WTC11 (cell line): ENCODE measurements at places on chromosomes 16 and 17.

DNA sequence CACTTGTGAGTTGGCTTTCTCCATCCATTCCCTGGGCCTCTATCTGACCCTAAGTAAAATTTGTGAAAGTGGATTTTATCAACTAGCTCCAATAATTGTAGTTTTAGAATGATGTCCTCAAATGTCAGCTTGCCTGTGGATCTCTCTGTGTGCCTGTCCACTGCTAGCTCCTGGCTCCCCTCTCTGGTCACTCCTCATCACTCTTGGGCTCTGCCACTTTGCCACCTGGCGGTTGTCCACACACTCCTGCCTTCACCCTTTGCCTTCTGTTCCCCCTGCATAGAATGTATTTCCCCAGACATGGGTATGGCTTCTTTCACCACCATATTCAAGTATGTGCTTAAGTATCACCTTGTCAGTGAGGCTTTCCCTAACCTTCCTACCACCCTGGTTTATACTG lies 19.8 kb downstream of the ANKFN1 start:
- no peak for DNase-seq

- DNase-seq: peak; percentile 4
These were observed 7.8 kb downstream of the GAA start for GRCh38 chr17:80109066-80109660.

- DNase-seq: no peak
These were observed 43.1 kb downstream of the IRF8 start for GRCh38 chr16:85941863-85942644.

- DNase-seq: peak; percentile 54
These were observed at the start of gene DOC2B for GRCh38 chr17:181245-182049. DOC2B (minus strand) TSS chr17:181650; CDS start chr17:181479, 171 bp downstream.

- no peak for DNase-seq
These were observed 62.4 kb downstream of the STX8 start for GRCh38 chr17:9513266-9513665.

DNA sequence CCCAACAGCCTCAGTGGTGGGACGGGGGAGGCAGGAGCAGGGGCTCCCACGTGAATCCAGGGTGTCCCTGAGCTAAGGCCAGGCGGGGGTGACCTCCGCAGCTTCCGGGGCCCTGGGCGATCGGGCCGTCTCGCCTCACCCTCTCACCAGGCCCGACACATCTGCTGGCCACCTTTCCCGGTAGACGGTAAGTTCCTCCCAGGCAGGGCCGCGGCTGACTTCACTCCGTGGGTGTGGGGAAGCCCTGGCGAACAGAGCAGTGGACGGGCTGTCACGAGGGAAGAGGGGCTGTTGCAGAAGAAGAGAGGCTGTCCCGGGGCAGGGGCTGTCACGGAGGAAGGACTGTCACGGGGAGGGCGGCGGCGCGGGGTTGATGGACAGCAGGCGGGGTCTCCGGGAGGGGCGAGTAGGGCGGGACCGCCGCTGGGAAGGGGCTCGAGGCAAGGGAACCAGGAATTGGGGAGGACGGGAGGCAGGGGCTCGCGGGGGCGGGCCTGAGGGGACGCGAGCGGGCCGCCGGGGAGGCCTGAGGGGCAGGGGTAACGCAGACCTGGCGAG lies 498 bp downstream of the PKMYT1 start:
- DNase-seq: peak; percentile 63

- DNase-seq: no peak
These were observed 41.3 kb downstream of the GINS3 start for GRCh38 chr16:58433569-58433951.

DNA sequence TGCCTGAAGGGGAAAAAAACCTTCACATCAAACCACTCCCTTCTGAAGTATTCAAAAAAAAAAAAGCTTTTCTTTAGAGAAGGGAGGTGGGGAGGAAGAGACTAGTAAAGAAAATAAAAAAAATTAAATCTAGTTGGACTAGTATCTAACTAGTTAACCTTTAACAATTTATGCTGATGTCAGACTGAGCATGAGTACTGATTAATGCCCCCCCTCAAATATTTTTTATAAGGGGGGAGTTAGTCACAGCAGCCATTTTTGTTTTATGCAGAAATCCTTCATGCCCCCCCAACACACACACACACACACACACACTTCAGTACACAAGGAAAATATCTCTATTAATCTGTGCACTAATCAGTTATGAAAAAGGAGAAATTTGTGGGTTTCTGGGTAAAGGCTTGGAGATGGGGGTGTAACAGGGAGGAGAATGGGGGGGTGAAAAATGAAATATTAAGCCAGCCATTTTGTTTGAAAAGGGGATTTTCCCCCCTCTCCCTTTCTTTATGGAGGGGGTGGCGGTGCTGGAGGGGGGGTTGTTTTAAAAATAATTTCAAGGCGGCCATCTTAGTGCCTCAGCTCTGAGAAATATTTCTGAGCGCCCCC lies 4.7 kb upstream of the CHD3 start:
- DNase-seq: no peak

DNA sequence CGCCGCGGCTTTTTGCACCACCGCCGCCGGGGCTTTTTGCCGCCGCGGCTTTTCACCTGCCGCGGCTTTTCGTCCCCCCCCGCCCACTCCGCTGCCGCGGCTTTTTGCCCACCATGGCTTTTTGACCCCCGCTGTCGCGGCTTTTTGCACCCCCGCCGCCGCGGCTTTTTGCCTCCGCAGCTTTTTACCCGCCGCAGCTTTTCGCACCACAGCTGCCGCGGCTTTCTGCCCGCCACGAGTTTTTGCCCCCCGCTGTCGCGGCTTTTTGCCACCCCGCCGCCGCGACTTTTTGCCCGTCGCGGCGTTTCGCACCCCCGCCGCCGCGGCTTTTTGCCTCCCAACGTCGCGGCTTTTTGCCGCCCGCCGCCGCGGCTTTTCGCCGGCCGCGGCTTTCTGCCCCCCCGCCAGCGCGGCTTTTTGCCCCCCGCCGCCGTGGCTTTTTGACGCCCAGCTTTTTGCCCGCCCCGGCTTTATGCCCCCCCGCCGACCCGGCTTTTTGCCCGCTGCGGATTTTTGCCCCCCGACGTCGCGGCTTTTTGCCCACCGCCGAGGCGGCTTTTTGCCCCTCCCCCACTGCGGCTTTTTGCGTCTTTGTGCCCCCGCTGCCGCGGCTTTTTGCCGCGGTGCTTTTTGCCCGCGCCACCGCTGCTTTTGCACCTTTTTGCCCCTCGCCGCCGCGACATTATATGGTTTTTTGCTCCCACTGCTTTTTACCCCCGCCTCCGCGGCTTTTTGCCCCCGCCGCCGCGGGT lies 1343.6 kb downstream of the TP53TG3F start:
- no peak for DNase-seq

DNA sequence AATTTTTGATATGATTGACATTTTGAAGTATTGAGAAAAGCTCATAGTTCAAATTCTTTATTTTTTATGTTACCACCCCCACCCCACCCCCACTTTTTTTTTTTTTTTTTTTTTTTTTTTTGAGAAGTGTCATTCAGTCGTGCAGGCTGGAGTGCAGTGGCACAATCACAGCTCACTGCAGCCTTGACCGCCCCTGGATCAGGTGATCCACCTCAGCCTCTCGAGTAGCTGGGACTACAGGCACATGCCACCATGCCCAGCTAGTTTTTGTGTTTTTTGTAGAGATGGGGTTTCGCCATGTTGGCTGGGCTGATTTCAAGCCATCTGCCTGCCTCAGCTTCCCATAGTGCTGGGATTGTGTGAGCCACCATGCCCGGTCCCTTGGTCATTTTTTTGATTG lies 7.4 kb downstream of the TAF15 start:
- no peak for DNase-seq

DNA sequence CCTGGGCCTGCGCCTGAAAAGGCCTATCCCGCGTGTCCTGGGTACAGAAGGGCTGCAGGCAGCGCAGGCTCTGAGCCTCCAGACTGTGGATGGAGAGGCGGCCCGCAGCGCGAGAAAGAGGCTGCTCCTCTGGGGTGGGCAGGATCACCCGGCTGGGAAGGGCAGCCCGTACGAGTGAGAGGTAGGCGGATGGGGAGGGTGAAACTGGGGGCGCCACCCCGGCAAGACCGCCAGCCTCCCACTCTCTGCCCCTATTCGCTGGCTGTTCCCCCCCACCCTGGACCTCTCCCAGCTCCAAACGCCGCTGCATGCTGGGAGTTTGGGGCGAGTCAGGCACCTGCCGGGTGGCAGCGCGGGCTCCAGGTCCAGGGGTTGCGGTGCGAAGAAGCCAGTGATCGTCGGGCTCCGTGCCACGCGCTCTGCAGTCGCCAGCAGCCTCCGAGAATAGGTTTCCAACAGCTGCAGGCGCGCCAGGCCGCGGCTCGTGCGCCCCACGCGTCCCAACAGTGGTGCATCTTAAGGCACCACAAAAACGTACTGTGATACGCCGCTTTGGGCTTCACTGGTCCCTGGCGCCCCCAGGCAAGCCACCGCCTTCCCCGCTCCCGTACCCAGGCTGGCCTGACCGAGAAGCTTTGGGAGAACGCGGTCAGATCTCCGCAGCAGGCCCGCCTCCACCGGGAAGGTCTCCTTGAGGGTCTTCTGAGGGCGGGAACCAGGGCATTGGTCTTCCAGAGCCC lies 1.1 kb downstream of the NOXO1 start:
- peak; percentile 45 for DNase-seq

DNA sequence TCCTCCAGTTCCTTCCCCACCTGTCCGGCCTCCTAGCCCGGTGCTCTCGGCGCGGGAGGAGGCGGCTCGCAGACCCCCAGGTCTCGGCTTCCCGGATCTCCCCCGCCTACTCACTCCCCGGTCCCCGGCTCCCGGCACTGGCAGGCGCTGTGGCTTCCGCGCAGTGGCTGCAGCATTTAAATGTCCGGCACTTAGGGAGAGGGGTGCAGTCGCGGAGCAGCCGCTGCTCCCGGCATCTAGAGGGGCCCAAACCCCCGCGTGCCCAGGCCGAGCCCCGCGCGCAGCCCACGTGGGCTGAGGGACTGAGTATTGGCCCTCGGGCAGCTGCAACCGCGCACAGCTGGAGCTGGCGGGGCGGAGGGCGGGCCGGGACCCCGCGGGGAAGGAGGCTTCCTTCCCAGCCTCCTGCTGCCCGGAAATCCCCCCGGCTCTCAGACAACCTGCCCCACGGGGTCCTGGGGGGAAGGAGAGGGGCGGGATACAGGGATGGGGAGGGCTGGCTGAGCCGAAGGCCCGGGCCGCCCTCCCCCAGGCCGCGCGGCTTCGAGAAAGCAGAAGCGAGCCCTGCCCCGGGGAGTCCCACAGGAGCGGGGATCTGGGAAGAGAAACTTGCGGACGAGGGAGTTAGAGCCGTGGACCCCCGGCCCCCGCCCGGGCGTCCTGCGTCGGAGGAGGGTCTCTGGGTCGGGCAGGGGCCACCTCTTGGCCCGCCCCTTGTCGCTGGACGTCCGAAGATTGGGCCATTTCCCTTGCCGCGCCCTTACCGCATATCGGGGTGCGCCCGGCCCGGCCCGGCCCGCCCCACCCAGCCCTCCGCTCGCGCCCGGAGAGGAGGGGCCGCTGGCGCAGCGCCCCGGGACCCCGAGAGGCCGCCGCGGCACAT lies at the start of gene MMP25:
Gene MMP25, plus strand, starts transcription at position 804 of the 883 bp plus-strand sequence. CDS start 357 bp downstream, outside the sequence.
- peak; percentile 65 for DNase-seq

- peak; percentile 77 for DNase-seq
These were observed 13.2 kb upstream of the AURKB start for GRCh38 chr17:8223356-8224126.

GRCh38 chr16:73113336-73113735 lies 65.4 kb upstream of the ZFHX3 start:
- no peak for DNase-seq

DNA sequence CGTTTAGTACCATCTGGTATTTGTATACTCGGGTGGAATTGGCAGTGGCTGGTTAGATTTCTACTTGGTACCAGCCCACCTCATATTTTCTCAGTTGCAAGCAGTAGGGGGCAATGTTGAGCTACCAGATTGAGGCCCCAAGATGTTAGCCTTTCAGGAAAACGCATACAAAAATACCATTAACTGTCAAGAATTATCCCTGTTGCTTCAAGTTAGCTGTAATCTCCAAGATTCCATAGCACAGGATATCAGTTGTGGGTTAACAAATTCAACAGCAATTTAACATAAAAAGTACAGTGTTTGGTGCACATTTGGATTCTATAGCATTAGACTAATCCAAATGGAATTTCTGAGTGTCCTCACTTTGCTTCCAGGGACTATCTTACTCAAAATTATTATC lies 188.2 kb downstream of the FTO start:
- peak; percentile 54 for DNase-seq

DNA sequence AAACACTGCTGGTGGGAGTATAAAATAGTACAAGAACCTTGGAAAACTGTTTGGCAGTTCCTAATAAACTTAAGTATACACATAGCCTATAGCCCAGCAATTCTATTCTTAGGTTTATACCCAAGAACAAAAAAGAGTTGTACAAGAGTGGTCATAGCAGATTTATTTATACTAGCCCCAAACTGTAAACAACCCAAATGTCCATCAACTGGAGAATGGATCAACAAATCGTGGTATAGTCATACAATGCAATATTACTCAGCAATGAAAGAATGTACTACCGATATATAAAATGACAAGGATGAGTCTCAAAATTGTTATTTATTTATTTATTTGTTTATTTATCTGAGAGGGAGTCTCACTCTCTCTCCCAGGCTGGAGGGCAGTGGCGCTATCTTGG lies 23.1 kb downstream of the GNGT2 start:
- no peak for DNase-seq

DNA sequence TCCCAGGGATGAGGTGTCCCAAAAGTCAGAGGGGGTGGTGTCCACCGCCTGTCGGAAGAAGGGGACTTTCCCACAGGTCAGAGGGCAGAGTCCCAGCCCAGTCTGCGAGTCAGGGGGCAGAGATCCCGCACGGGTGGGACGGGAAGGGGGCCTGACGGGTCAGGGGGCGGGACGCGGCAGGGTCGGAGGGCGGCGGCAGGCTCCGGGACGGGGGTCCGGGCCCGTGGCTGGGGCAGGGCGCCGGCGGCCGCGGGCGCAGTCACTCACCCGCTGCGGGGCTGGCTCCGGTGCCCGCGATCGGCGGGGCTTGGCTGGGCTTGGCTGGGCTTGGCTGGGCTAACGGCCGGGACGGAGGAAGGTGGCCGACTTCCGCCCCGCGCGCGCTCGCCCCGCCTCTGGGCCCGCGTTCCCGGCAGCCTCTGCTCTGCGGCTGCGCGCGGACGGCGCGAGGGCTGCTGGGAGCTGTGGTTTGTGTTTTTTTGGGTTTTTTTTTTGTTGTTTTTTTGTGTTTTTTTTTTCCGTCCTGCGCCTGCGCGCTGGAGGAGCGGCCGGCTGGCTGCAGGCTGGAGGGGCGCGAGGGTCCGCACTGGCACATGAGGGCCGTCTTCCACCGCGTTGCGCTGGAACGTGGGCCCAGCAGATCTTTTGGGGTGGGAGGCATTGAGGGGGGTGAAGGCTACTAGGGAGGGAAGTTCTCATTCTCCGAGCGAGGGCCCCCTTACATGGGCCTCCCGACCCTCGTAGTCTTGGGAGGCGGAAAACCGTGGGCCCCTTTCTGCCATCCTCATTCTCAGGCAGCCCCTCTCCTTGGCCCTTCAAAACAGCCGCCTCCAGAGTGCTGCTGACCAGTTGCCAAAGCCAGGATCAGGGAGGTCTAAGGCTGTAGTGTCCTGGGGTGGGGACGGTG lies at the start of gene CANT1:
Gene CANT1, minus strand, starts transcription at position 368 of the 907 bp plus-strand sequence. CDS start 12,142 bp downstream, outside the sequence.
- DNase-seq: peak; percentile 77

DNA sequence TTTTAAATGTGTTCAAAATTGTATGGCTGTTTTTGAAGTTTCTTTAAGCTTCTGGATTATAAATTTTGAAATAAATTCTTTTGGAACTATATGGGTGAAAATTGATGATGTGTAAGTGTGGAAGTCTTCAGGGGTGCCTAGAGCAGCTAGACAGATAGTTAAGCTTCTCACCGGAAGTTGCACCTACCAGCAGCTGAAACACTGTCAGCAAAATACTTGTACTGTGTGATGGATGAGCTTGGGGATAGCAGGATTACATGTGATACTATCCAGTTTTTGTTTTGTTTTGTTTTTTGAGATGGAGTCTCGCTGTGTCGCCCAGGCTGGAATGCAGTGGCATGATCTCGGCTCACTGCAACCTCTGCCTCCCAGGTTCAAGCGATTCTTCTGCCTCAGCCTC lies 19.7 kb downstream of the RBL2 start:
- no peak for DNase-seq

- no peak for DNase-seq
These were observed 606.8 kb upstream of the CDH11 start for GRCh38 chr16:65728652-65729051.
